MV-4-11 (cell line): ENCODE measurements at places on chromosomes 13 and 19.

GRCh38 chr13:111577208-111577828 is 256.9 kb downstream of the TEX29 start:
- DNase-seq: no peak

GRCh38 chr19:8323781-8324185 is 2.5 kb downstream of the RPS28 start:
- no peak for DNase-seq

DNA sequence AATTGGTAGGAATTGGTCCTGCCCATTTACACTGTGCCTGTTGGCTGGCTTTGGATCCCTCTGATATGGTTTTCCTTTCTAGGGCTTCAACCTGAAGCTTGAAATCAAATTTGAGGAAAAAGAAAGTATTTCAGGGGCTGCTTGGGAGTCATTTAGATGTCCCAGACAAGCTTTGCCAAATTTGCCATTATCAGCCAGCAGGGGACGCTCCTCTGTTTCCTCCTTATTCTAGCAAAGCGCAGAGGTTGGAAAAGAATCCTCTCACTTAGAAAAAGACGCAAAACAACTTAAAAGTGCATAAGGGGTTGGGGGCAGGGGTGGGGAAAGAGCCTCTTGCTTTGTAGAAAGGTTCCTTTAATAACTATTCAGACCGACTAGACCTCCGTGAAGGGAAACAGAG is 1211.1 kb upstream of the PCDH20 start:
- DNase-seq: no peak

GRCh38 chr13:67509018-67509417 is 278.9 kb upstream of the PCDH9 start:
- DNase-seq: no peak

GRCh38 chr19:14155371-14155770 is 19.0 kb upstream of the ASF1B start:
- DNase-seq: no peak

DNA sequence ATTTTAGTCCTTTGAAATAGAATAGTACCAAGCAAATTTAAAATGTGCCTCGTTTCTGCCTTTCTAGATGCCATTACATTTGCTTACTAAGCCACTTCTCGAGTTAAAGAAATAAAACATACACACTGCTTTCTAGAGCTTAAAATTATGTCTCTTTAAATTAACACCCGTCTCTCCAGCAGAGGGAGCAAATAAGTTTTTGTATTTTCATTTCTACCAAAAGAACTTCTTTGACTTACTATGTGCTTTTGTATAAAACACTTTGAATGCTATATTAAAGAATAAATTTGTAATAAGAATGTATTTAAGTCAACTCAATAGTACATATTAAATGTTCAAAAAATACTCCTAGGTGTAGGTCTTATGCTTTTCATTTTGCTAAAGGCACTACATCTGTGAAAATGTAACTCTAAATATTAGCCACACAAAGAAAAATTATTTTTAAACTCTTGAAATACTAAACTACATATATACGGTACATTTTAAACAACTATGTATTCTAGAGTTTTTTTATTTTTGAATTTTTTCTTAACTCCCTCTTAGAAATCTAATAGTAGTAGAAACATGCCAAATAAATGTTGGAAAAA is 269.3 kb upstream of the MIR17HG start:
- DNase-seq: no peak

- DNase-seq: no peak
Observed at GRCh38 chr13:108003626-108004025, 211.7 kb downstream of the LIG4 start.

- no peak for DNase-seq
Observed at GRCh38 chr19:2957160-2957559, 12.4 kb upstream of the ZNF77 start.

DNA sequence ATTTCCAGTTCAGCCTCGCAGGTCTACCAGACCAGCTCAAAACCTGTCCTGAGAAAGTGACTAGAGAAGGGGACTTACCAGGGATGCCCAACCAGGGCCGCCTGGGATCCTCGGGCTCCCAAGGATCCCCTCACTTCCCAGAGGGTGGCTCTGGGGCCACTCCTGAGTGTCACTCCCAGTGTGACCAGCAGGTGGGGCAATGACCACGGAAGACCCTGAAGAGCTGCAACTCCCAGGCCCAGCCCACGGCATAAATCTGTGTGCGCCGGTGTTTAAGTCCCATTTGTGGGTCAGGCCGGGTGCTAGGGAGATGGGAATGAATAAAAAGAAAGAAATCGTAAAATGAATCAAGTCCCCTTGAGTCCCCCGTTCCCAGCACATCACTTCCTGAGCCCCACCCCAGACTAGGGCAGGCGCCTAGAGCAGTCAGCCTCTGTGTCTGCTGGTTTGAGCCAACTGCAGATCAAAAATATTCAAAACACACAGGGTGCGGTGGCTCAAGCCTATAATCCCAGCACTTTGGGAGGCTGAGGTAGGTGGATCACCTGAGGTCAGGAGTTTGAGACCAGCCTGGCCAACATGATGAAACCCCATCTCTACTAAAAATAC is 10.7 kb downstream of the PTGIR start:
- peak; percentile 71 for DNase-seq

DNA sequence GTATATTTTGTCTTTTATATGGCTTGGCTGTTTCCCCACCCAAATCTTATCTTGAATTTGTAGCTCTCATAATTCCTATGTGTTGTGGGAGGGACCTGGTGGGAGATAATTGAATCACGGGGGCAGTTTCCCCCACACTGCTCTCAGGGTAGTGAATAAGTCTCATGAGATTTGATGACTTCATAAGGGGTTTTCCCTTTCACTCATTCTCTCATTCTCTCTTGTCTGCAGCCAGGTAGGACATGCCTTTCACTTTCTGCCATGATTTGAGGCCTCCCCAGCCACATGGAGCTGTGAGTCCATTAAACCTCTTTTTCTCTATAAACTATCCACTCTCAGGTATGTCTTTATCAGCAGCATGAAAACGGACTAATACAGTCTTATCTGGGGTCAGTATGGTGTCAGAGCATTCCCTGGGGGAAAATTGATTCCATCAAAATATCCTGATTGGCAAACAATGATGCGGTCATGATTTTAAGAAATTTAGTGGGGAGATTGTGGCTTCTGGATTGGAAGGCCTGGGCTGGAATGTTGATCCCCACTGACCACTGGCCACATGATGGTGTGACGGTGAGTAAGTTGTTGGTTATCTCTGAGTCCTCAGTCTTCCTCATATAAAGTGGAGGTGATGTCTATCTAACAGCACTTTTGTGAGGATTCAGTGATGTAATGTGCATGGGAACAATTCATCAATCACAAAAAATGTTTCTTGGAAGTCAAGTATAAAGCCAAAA is 27.5 kb upstream of the ANKRD10 start:
- no peak for DNase-seq

GRCh38 chr13:91930687-91931086 is 532.3 kb downstream of the GPC5 start:
- no peak for DNase-seq

GRCh38 chr13:110912651-110913051 is 2.2 kb downstream of the ANKRD10 start:
- DNase-seq: peak; percentile 44

GRCh38 chr13:77583581-77583980 is 48.1 kb downstream of the SCEL start:
- DNase-seq: no peak

- peak; percentile 57 for DNase-seq
Observed at GRCh38 chr19:42081584-42082203, 5.7 kb downstream of the ZNF574 start.

- no peak for DNase-seq
Observed at GRCh38 chr19:31402529-31403316, 53.5 kb upstream of the TSHZ3 start.

- no peak for DNase-seq
Observed at GRCh38 chr13:57991041-57991440, 359.5 kb downstream of the PCDH17 start.

- no peak for DNase-seq
Observed at GRCh38 chr13:36834299-36834698, 15.3 kb downstream of the RFXAP start.

- peak; percentile 45 for DNase-seq
Observed at GRCh38 chr19:39497996-39498797, 550 bp upstream of the DLL3 start.

- peak; percentile 86 for DNase-seq
Observed at GRCh38 chr13:35356572-35356971, 119.9 kb downstream of the MAB21L1 start.

DNA sequence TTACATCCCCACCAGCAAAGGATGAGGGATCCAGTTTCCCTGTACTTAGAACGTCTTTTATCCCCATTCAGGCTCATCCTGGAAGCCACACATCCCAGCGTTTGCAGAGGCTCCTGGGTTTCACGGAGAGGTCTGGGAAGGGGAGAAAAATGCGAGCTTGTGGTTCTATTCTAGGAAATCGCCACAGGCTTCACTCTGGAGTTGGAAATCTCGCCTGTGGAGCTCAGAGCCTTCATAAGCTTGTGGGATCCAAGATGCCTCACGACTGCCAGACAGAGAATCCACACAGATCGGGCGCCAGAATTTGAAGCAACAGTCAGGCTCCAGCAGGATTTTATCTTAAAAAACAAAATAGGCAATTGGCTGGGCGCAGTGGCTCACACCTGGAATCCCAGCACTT is 157.9 kb downstream of the PTPRS start:
- DNase-seq: no peak

- no peak for DNase-seq
Observed at GRCh38 chr13:63367522-63368198, 1952.0 kb upstream of the PCDH20 start.

- no peak for DNase-seq
Observed at GRCh38 chr13:97134364-97135095, 87.6 kb upstream of the MBNL2 start.

GRCh38 chr19:31353833-31354232 is 4.6 kb upstream of the TSHZ3 start:
- no peak for DNase-seq

DNA sequence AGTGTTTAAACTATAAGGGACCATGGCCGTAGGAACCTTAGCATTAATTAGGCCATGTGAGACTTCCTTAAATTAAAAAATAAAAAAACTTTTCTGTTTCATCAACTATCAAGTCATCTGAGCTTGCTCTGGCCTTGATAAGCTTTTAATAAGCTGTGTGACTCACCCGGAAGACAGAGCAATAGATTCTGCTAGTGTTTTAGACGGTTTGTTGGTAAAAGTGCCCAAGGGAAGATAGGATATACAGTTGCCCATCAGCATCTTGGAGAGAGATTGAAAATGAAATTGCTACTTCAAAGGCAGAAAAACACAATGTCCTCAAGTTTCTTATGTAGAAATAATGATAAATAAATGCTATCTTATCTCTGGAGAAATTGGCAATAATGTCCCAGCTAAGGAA is 31.2 kb upstream of the RCBTB2 start:
- DNase-seq: no peak

DNA sequence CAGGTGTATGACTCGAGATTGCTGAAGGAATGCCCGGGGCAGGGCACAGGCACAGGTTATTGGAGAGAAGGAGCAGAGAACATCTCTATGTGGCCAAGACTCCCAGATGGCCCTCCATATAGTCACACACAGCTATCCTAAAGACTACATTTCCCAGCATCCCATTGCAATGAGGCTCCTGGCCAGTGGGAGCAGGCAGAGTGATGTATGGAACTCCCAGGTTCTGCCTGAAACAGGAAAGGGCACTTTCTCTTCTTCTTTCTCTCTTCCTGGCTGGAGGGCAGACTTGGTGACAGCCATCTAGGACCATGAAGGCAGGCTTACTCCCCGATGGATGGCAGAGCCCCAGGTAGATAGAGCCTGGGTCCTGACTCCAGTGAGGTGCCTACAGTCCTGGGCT is 13.5 kb downstream of the PPP1R13L start:
- peak; percentile 84 for DNase-seq

DNA sequence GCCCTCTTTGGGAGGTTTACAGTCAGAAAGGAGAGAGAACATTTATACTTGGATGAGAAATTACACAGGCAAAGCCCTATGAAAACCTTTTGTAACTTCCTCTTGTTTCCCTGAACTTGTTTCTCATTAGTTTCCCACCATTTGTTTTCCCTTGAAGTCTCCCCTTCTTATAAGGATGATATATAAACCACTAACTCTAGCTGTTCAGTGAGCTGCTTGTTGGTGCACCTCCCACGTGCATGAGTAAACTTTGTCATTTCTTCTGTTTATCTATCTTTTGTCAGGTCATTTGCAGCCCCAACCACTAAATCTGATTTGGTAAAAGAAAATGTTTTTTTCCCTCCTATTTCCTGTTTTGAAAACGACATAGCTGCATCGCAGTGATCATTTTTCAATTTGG is 919.9 kb downstream of the SLITRK1 start:
- no peak for DNase-seq

DNA sequence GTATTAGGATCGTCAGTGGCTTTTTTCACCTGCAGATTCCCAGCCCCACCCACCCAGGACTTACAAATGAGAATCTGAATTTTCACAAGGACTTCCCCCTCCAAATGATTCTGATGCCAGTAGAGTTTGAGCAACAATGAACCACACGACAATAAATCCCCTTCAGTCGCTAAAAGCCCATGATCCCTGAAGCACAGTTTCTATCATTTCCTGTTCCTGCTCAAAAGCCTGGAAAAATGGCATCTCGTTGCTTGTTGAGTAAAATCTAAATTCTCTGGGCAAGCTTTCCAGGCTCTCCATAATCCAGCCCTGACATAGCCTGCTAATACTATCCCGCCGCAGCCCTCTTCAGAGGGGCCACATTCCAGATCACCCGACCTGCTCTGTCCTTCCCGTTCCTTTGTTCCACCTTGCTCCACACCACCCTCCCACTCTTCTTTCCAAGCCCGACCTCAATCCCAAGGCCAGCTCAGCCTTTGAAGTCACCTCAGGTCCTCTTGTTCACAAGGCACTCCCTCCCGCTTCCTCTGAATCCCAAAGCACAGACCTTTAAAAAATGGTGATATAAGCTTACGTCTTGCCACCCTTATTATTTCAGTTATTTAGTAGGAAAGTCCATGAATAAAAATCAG is 67.9 kb downstream of the NUFIP1 start:
- no peak for DNase-seq

GRCh38 chr13:98813993-98814392 is 61.5 kb upstream of the SLC15A1 start:
- DNase-seq: no peak

DNA sequence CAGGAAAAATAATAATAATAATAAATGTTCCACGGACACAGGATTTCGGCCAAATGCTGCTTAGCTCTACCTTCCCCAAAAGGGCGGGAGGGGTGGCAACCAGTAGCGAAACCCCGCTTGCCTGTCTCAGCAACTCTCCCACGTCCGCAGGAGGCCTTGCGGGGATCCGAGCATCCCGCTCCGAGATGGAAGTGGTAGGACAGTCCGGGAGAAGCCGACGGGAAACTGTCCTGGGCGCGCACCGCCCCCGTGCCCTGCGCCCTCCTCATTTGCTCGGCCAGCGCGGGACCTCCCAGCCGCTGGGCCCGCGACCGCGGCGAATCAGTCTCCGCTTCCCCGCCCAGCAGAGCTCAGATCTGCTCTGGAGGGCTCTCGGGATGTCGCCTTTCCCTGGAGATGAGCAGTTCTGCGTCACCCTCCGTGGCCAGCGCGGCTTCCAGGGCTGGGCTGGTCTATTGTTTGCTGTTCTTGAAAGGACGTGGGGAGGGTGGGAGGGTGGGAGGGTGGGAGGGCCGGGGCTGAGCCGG is 48.9 kb upstream of the PABPC3 start:
- DNase-seq: no peak

- peak; percentile 97 for DNase-seq
Observed at GRCh38 chr13:79451500-79451962, 29.4 kb upstream of the NDFIP2 start.

GRCh38 chr19:12777217-12778016 is 2.1 kb upstream of the HOOK2 start:
- DNase-seq: peak; percentile 73
